ENCODE measurements at places on chromosomes 16 and 17.

DNA sequence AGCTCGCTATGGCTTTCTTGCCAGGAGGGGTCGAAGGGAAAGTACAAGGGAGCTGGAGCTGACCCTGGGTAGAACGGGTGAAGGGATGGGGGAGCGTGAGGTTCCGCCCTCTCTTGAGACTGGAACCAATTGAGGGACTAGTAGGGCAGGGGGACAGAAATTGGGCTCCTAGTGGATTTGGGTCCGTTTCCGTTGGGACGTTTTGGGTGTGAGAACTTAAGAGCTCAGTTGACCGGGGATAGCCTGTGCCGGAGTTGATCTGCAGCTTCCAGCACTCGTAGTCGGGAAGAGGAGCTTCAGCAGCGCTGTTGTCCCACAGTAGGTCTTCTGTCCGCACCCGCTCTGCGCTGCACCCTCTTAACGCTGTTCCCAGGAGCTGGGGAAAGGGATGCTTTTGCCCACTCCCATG lies 481 bp downstream of the CNTROB start:
- DNase-seq: peak; percentile 35

DNA sequence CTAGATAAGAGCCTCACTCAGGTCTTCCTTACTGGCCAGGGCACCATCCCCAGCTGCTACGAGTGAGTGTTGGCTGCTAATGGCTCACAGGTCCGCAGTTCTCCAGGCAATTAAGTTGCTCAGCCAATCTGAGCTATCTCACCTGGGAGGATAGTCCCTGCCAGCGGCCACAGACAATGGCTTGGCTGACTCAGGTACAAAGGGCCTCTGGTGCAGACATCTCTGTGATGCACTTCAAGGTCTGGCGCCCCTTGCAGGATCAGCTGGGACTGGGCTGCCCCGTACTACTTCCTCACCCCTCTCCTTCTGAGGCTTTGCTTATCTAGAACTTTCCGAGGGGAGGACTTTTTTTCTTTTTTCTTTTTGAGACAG lies 49.2 kb upstream of the EMP2 start:
- DNase-seq: no peak

DNA sequence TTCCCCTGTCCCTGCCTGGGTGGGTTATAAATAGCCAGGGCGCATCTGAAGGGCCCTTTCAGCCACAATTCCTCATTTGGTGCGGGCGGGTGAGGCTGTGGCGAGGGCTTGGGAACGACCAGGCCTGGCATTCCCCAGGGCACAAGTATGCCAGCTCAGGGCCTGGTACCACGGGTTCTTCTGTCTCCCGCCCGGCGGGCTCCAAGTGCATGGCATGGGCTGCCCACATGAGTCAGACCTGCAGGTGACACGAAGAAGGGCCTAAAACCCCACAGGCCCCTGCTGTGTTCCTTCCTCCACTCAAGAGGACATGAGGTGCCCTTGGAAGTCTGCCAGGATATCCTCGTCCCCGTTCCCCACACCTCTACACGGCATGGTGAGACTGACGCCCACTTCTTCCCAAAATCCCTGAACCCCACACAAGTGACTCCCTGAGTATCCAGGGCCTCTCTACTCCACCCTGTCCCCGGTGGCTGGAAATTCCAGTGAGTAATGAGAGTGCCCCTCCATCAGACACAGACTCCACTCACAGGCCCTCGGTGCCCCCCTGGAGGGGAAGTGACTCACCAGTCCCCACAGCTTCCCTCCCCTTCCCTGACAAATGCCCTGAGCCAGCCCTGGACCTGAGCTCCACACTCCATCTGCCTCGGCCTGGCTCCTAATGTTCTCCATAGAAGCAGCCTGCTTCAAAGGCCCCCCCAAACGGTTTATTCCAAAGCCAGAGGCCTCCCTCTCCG lies 68.8 kb downstream of the ABR start:
- DNase-seq: peak; percentile 58

DNA sequence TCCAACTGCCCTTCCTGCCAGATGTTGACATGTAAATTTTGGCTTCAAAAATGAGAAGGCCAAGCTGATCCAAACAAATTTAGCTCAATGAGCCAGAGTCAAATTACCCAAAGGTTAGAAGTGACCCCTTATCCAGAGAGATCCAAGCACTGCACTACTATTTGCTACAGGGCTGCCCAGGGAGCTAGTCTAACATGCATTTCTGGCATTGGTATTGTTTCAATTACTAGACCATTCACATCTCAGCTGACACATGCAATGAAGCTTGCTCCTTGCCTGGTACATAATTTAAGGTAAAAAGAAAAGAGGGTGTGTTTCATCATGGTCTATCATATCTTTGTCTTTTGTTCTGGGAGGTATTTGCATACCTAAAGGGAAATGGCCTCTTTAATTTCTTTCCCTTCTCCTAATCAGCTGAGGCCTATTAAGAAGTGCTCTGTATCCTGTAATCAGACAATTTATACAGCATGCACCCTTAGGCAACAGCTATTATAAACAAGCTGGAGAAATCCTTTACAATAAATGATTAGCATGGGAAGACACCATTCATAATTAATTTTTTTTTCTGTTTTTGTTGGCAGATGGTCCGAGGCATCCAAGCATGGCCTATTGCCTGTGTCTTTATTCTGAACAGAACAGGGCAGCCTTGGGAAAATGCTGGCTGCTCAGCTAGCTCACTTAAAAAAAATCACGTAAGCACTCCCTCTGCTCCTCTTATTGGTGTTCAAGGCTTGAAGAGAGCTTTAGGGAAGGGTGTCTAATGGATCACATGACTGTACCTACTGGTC lies 161.5 kb upstream of the SALL1 start:
- no peak for DNase-seq

- no peak for DNase-seq
These were observed 24.8 kb upstream of the ALOX15 start for GRCh38 chr17:4666296-4666695.

- DNase-seq: peak; percentile 85
These were observed 240.3 kb upstream of the GSE1 start for GRCh38 chr16:85372627-85373372.

DNA sequence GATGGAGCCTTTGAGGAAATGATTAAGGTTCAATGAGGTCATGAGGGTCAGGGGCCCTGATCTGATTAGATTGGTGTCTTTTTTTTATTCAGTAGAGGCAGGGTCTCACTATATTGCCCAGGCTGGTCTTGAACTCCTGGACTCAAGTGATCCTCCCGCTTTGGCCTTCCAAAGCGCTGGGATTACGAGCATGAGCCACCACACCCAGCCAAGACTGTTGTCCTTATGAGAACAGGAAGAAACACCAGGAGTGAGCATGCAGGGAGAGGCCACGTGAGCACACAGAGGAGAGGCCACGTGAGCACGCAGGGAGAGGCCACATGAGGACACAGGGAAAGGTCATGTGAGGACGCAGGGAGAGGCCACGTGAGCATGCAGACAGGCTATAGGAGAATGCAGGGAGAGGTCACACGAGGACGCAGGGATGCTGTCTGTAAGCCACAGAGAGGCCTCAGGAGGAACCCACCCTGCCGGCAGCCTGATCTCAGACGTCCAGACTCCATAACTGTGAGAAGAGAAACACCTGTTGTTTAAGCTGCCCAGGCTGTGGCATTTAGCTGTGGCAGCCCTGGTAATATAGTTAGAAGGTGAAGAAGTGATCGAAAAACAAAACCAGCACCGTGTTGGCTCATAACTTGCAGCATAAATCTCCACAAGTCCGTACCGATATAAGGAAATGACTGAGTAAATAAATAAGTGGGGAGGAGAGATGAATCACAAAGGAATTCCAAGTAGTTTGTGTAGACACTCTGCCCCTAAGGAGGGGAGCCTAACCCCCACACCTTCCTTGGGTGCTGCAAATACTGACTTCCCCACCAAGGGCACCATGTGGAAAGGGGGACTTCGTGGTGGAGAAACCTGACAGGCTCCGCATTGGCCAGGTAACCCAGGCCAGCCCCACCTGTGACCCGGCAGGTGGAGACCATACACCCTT lies 14.6 kb upstream of the CSNK1D start:
- DNase-seq: peak; percentile 70

GRCh38 chr17:29240968-29241963 lies 5.4 kb upstream of the CRYBA1 start:
- peak; percentile 85 for DNase-seq

DNA sequence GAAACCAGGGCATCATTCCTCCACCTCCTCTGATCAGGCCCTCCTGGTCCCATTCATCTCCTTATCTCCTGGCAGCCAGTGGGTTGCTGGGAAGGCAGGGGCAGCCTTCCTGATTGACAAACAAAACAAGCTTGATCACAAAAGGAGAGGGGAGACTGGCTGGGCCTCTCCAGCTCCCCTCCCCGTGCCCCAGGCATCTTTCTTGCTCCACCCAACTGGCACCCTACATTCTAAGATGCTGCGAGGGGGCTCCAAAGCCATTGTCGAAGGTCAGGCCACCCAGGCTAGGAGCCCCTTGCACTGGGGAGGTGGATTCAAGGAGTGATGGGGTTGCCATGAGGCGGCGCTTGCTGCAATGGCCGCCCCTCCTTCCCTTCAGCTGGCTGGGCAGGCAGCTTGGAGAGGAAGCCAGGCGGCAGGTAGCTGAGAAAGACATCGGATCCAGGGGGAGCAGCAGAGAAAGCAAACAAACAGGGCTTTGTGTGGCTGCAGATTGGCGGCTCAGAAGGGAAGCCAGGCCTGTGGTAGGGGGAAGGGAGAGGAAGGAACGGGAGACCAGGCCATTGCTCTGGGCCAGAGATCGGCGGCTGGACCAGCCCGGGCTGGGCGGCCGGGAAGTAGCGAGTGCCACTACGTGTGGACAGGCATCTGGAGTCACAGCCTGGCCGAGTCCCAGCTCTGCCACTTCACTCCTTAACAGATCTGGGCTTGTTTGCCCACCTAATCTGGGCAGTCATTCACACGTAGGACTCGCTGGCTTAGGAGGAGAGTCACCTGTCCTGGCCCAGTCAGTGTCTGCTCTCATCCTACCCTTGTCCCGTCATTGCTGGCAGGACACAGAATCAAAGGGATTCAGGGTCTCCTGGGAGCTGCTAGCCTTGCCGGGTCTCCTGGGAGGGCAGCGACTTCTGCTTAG lies 12.3 kb downstream of the RAI1 start:
- peak; percentile 14 for DNase-seq

GRCh38 chr16:72878301-72879269 lies 169.3 kb downstream of the ZFHX3 start:
- DNase-seq: peak; percentile 48

GRCh38 chr17:78356101-78356713 lies 3.7 kb downstream of the SOCS3 start:
- peak; percentile 71 for DNase-seq

DNA sequence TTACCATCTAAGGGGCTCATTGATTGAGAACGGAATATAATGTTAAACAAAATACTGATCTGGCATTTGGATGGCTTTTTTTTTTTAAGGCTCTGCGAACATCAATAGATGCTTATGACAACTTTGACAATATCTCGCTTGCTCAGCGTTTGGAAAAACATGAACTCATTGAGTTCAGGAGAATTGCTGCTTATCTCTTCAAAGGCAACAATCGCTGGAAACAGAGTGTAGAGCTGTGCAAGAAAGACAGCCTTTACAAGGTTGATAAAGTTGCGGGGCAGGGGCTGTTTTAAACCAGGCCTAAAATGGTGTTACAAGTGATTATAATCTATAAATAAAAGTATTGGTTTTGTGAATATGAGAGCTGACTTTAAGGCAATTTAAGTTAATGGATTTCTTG lies 22.3 kb downstream of the PTRH2 start:
- DNase-seq: no peak

DNA sequence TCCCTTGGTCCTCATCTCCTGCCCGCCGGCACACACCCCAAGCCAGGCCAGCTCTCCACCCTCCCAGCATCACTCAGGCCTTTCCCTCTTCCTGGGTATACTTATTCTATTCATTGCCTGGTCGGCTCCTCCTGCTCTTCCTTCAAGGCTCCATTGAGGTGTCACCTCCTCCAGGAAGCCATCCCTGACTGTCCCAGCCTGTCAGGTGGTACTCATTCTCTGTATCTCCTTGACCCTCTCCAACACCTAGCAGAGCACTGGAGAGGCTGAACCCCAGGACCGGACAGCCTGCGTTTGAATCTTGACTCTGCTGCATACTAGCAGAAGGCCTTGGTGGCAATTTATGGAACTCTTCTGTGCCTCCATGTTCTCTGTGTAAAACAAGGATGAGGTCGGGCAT lies 428 bp upstream of the TNFRSF13B start:
- no peak for DNase-seq

DNA sequence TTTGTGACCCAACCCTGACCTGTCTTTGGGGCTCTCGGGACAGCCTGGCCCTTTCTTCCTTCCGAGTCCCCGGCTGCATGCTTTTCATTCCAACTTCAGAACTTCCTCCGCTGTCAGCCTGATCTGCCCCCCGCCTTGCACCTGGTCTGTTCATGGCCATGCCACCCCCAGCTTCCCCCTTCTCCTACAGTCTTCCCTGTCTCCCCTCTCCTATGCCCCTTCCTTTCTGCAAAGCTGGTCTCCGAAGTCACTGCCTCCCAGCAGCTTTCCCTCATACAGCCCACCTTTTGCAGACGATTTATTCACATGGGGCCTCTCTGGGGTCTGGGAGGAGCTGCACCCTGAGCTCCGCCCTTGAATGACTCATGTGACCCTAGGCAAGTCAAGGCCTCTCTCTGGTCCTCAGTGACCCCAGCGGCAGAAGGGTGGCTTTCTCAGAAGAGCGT lies 47.1 kb upstream of the SDK2 start:
- no peak for DNase-seq

DNA sequence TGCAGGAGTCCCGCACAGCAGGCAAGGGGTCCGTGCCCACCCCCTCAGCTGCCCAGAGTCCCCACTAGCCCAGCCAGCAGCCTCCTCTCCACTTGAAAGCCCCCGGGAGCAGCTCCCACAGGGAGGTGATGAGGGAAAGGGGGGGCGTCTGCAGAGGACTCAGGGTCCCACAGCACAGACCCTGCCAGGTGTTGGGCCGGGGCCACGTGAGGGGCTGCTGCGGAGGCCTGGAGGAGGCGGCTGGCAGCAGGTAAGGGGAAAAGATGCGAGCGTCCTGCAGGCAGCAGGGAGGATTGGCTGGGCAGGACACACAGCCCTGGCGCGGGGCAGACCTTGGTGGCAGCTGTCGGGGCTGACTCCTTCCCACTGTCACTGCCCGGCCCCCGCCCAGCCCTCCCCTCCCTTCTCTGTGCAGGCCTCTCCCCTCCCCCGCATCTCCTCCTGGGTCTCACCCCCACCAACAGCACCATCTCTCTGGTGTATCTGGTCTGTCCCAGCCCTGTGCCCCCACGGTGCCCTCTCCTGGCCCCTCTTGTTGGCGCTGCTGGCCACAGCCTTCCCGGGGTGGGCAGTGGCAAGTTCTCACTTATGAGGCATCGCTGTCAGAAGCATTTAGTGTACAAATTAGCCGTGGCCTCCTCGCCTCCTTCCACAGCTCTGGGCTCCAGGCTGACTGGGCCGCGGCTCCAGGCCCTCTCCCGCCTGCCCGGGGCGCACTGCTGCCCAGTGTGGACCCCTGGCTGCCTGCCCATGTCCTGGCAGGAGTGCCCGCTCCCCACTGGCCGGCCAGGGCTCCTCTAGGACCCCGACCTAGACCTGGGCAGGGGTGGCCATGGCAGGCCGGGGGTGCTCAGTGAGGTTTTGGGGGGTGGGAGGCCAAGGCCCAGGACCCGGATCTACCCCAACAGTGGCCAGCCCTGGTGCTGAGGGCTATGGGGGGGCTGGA lies 4.4 kb upstream of the PRR35 start:
- no peak for DNase-seq

All from inflammatory macrophage (primary cell).